ENCODE measurements at places on chromosomes 3 and 15.

- DNase-seq: no peak
Observed at GRCh38 chr3:107065094-107065861, 312.0 kb upstream of the CCDC54 start.

- DNase-seq: no peak
Observed at GRCh38 chr3:48560648-48561018, 2.9 kb downstream of the UCN2 start.

DNA sequence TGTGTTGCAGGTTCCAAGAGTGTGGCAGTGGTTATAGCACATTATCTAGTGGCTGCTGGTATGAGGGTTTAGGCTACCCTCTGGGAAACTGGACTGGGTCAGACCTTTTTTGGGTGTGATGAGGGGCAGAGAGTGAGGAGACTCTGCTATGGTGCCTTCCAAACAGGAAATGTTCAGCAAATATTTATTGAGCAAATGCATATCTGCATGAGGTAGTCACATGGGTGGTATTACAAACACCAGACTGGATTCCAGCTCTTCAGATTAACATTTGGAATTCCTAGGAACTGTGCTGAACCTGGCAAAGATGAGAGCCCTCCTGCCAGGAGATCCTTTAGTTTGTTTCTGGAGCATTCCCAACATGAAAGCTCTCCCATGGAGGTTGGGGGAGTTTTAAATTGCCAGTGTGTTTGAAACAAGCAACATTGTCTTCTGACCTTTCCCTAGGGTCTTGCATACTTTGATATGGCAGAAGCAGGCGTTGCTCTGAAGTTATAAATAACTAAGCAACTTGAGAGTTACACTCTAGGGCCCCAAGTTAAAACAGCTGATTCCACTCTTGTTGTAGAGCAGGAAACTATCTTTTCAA, 341.2 kb upstream of the C2CD4B start:
- DNase-seq: no peak

DNA sequence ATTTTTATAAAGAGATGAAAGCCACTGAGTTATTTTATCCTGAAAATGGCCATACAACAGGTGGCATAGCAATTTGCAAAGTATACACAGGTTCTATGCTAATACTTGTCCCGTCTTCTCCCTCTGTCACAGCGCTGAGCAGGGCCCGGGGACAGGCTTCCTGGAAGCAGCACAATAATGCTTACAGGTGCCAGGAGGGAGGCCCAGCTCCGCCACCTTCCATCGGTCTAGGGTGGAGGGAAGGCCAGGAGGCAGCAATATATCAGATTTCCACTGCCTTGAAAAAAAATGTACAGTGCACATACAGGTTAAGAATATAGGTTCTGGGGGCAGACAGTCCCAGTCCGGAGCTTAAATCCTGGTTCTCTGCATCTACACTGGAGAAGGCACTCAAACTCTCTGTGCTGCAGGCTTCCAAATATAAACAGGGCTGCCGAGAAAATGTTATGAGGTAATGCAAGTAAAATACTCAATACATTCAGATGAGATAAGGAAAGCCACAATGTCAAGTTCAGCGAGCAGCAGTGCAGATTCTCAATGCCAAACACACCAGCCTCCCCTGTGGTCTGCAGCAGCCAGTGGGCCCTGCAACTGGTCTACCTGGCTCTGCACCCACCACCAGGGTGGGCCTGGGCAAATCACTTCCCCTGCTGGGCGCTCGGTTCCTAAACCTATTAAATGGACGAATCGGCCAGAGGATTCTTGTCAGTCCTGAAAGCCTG, 189.6 kb downstream of the XXYLT1 start:
- peak; percentile 19 for DNase-seq
